NCI-H526 (cell line): ENCODE measurements at places on chromosomes 1 and 21.

DNA sequence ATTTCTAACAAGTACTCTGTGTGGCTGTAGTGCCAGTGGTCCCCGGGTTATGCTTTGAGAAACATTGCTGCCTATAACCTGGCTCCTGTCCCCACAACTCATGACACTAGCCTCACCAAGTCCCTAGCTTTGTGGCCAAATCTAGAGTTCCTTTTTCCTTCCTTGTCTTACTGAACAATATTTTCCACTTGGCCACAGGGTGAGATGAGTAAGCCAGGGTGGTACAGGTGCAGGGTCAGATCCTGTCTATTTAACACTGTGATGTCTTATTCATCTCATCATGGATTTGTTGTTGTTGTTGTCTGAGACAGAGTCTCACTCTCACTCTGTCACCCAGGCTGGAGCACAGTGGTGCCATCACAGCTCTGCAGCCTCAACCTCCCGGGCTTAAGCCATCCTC lies 18.6 kb downstream of the ARMH1 start:
- no peak for DNase-seq

DNA sequence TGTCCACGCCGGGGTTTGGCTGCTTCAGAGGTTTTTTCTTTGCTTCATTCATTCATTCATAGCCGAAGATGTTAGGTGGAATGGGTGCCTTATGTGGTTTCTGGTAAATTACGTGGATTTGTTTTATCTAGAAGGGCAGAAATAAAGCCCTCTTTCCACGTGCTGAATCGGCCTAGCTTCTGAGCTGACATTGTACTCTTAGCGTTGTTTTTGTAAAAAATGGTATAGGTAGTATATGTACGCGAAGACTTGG lies 1.5 kb downstream of the GALNT2 start:
- DNase-seq: no peak

DNA sequence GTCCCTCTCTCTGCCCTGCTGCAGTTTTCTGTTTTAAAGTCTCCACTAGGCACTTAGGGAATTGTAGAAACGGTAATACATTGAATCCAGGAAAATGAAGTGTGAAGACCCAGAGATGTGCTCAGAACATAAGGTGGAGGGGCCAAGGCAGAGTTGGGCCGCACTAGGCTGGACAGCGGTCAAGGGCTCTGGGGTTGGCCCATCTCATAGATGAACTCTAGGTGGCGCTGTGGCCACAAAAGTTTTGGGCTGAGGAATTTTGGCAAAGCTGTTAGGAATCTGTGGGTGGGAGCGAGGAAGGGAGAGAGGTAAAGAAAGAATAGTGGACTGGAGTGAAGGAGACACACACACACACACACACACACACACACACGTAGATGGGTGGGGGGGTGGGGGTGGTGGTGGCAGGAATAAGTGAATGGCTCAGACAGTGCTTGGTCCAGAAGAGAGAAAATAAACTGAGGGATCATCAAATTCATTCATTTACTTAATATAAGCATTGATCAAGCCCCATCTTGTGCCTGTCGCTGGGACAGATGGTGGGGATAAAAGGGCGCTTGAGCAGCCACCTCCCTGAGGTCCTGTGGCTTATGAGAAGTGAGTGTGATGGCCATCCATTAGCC lies 258.5 kb downstream of the TRABD2B start:
- peak; percentile 51 for DNase-seq

DNA sequence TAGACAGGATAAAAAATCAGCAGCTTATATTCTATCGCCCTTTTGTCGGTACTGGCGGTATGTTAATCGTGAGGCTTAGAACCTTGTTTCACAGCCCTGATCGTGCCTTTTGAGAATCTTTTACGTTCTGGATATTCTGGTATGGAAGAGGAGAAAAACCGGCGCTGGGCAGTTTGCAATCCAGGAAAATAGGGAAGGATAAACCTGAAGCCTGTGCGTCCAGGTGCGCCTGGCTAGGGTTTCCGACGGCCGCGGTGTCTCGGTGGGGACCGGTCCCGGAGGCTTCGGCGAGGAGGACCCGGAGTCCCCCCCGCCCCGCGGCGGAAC lies 258 bp upstream of the SYPL2 start:
- no peak for DNase-seq

DNA sequence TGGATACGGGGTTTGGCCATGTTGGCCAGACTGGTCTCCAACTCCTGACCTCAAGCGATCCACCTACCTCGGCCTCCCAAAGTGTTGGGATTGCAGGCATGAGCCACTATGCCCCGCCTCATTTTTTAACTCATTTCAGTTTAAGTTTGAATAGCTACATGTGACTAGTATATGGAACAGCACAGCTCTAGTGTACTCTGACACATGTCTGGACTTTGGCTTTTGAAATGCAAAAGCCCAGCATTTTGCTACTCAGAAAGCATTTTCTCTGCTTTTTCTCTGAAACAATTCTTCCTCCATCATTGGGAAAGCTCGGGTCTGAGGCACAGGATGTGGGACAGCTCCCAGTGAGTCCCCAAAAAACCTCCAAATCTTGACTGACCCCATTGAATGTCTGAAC lies 4.0 kb upstream of the SSR2 start:
- no peak for DNase-seq

DNA sequence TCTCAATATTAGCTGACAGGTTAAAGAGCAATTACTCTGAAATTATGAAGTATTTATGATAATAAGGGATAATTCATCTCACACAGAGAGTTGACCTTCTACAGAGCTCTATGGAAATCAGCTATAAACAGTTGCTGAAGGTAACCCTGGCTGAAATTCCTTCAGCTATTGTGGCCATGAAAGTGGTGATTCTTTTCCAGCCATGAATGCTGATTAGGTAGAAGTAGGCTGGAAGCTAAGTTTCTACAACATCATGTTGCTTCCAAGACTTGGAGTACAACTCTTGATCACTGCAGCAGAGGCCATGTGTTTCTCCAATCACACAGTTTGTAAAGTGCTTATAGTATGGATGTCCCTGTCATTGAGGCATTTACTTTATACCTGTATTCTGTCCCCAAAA lies 2128.9 kb downstream of the MRPL39 start:
- DNase-seq: no peak

- no peak for DNase-seq
Measured at GRCh38 chr1:5481889-5482288, 510.3 kb downstream of the NPHP4 start.

DNA sequence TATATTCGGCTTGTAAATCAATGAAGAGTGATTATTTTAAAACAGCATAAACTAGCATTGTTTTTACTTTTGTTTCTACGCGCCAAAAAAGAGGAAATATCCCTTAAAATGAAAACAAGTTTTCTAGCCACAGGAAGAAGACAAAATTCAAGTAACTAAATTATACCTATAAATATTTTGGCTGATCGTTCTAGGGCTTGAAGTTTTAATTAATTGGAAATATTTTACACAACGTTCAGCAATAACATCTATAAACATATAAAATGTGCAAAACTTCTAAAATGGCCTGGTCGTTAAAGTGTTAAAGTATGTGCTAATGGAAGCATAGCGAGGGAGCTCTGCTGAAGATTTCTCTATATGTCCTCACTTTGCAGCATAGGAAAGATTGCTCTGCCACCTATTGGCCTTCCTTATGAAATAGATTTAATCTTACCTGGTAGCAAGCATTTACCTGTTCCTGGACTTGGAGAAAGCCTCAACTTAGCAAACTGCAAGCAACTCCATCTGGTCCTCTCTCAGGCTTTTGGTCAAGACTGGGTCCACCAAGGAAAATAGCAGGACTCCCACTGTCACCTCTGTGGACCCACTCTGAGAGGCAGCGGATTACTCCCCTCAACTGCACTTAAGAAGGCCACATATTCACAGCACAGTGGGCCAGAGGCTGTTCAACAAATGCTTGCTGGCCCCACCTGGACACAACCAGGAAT lies 351.3 kb upstream of the RUNX1 start:
- peak; percentile 90 for DNase-seq

- DNase-seq: no peak
Measured at GRCh38 chr21:21373969-21374368, 375.8 kb downstream of the NCAM2 start.

DNA sequence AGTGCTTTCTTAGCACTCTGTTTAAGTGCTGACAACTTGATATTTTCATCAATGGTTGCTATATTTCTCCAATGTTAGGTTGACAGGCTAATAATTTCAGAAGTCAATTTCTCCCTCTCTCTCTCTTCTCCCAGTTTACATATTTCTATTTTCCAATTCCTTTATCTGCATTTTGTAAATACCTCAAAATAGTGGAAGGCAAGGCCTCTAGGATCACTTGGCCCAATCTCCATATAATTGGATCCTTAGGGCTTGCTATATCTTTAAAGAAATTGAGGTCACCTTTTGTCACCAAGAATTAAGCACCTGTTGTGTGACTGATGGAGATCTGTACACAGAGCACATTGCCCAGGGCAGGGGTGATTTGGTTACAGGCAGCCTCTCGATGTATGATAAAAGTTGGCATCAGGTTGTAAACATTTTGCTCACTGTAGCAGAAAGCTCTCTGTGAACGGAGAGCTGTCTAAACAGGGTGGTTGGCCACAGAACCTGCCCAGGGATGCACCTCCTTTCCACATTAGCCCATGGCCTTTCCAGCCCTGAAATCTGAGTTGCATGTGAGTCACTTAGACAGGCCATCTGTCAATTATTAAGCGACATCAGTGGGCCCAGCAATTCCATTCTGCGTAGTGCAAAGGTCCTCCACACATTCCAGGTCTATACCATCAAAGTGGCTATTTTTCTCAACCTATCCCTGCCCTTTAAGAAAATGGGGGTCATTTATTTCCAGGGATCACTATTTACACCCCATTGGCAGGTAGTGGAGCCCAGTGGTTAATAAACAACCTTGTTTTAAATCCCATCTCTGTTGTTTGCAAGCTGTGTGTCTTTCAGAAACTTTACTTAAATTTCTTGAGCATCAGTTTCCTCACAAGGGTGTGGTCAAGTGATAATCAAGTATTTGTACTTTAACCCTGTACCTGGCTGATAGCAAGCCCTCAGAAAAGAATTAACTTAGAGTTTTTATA lies 29.1 kb upstream of the IRF2BP2 start:
- peak; percentile 20 for DNase-seq

- DNase-seq: peak; percentile 72
Measured at GRCh38 chr1:27726173-27727044, 648 bp downstream of the FAM76A start.

GRCh38 chr1:27136236-27136551 lies 18.7 kb downstream of the SLC9A1 start:
- no peak for DNase-seq

DNA sequence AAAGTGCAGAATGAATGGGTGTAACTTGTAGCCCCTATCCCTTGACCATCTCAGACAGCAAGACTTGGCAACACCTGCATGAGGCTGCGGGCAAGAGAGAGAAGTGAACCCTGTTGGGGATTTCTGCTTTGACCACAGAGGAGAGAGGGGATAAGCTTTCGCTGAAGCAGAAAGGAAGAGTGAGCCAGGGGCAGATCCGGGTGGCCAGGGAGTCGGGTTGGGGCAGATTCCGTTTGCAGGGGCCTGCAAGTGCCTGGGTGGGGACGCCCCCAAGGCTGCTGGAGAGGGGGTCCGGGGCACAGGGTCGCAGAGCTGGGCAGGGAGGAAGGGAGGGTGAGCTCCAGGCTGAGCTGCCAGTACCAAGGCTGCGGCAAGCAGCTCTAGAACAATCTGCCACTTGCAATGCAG lies 25.3 kb upstream of the PIK3CD start:
- DNase-seq: no peak

DNA sequence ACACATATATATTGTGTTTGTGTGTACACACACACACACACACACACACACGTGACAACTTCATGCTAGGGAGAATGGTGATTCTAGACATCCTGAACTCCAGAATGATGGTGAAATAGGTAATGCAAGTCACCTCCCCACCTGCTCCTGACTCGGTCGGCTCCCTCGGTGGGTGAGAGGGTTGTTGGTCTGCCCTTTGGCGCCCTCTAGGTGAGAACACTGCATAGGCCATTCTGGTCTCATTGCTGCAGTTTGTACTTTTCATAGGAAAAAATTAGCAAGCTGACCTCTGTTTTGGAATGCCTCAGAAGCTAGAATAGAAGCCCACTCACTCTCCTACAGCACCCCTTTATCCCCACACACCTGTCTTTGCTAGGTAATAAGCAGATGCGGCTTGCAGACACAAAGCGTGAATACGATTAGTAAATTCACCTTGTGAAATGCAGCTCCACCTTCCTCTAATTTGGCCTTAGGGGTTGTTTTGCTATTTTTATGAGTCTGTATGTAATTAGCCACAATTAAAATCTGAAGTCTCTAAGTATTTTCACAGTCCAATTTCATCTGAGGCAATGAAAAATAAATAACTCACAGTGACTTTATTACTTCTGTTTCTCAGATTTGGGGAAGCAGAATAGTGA lies 130.0 kb upstream of the KCNJ15 start:
- DNase-seq: peak; percentile 22

- DNase-seq: no peak
Measured at GRCh38 chr1:51306950-51307349, 23.4 kb downstream of the TTC39A start.
